ENCODE measurements at places on chromosomes 4 and X.

DNA sequence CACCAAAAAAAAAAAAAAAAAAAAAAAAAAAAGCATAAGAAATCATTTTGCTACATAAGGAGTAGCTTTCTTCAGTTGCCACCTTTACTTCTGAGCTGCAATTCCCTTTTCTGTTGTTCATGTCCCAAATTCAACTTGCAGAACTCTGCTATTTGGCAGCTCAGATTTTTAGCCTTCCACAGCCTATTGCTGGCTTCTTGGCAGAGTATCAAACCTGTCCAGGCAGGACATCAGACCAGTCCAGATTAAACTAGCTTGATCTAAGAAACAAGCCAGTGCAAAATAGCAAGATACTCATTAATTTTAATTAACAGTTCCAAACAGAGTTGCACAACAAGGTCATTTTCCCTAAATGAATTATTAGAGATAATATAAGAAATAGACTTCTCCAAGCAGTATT, 123.6 kb upstream of the NR3C2 start:
- DNase-seq: no peak

- no peak for DNase-seq
Measured at GRCh38 chrX:126985981-126986380, 166.5 kb downstream of the PRR32 start.

GRCh38 chrX:31058284-31058683, 13.6 kb downstream of the FTHL17 start:
- DNase-seq: no peak

GRCh38 chr4:7157666-7158065, 34.7 kb upstream of the SORCS2 start:
- no peak for DNase-seq

DNA sequence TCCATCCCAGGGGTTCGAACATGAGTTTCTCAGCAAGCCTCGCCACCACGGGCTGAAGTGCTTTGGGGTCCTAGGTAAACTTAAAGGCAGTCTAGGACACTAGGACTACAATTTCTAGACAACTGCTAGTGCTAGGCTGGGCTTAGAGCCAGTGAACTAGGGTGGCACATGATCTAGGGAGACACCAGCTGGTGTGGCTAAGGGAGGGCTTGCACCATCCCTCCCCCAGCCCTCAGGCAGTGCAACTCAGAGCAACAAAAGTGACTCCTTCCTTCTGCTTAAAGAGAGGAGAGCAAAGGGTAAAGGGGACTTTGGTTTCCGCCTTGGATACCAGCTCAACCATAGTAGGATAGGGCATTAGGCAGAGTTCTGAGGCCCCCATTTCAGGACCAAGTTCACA, 162.5 kb upstream of the AFF2 start:
- no peak for DNase-seq

DNA sequence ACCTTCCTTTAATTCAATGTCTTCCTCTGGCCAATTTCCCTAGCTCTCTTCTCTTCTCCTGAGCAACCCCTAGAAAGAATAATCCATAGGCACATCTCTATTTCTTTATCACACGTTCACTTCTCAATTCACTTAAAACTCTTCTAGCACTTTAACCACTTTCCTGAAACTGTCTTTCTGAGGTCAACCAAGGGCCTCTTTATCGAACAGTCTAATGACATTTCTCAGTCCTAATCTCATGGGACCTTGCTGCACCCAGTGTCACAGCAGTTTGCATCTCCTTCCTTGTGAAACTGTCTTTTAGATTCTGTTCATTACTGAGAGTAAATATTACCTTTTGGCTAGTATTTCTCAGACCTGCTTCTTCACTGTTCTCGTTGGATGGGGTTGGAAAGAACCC, 285.3 kb upstream of the RASGEF1B start:
- DNase-seq: no peak

- no peak for DNase-seq
Measured at GRCh38 chr4:76576824-76577223, 141.8 kb downstream of the SHROOM3 start.

Measured in activated CD4-positive, alpha-beta T cell treated with anti-CD3 and anti-CD28 coated beads for 36 hours (primary cell).